ENCODE measurements at places on chromosomes 6 and 20.
A peak's percentile ranks its signal among the peaks of the same experiment; 100 is the strongest.

GRCh38 chr20:33004141-33004751 lies at the start of gene SUN5:
SUN5 (minus strand) TSS chr20:33004433; CDS start chr20:33004340, 93 bp downstream.
- DNase-seq: no peak

- DNase-seq: no peak
Observed at GRCh38 chr6:163398115-163398514, 16.4 kb upstream of the QKI start.

DNA sequence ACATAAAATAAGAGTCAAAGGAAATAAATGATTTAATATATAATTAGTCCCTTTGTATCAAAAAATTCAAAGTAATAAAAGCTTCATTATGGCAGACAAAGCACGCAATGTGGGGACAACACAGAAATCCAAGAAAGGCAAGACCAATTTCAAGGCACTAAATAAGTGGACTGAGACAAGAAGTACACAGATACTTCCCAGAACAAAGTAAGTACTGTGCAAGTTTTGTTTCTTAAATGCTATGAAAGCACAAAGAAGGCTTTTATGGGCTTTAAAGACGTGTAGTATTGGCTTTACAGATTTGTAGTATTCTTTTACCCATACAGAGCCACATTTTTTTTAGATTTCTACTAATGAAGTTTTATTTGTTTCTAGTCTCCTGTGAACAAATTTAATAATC lies 174.6 kb downstream of the TRDN start:
- no peak for DNase-seq

DNA sequence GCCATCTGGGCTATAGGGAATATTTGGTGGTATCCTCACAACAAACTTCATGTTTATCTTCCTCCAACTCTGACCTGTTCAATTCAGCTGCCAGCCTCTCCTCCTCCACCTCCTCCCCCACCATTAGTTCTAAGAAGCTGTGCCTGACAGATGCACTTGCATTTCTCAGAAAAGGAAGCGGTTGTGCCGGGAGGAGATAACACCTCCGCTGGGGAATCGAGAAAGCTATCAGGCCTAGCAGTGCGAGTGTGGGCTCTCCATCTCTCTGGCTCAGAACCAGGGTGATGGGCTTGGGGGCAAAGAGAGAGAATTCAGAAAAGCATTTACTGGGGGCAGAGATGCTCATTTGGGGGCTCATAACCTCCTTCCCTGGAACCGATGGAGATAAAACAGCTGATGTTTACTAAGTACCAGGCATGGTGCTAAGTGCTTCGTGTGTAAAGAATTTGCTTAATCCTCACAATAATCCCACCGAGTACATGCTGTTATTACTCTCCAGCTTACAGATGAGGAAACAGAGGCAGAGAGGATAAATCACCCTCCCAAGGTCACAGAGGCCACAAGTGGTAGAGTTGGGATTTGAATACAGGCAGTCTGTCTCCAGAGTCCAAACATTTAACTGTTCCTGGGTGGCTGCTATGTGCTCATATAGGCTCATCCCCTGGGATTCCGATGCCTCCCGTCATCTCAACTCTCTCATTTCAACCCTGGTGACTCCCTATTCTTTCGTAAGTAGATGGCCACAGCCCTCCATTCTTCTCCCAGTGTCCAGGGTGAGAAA lies 38.3 kb downstream of the COX4I2 start:
- no peak for DNase-seq

DNA sequence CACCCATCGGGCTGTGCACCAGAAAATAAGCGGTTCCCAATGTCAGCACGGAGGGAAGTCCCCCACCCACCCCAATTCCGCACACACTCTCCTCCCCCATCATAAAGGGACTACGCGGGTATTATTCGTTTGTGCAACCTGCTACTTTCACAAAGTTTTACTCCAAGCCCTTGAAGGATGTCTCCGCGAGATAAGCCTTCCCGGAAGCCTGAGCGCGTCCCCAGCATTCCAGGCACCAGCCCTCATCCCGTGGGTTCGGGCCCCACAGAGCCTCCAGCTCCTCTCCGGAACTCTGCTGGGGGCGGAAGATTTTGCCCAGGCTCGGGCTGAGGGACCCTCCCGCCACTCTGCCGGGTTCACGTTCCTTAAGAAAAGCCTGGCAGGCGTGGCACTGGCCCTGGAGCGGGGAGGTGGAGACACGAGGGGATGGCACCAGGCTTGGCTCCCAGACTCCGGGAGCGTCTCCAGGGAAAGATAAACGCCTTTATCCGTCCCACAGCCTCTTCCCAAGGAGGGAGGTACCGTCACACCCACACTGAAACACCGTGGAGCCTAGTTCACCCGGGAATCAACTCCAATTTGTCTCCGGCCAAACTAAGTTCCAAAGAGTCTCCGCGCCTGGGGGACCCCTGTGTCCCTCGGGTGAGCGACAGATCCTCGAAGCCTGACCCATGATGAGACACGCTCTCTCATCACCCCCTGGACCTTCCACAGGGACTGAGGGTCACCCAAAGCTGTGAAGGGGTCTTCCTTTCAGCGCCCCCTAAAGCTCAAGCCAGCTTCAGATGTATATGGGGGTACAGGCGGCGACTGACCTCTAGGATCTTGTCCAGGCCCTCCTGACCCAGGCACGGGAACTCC lies 934 bp downstream of the KCNK5 start:
- no peak for DNase-seq

- no peak for DNase-seq
Observed at GRCh38 chr6:90414352-90414751, 117.7 kb upstream of the BACH2 start.

GRCh38 chr6:31771992-31772358 lies 5.2 kb downstream of the VWA7 start:
- peak; percentile 23 for DNase-seq

DNA sequence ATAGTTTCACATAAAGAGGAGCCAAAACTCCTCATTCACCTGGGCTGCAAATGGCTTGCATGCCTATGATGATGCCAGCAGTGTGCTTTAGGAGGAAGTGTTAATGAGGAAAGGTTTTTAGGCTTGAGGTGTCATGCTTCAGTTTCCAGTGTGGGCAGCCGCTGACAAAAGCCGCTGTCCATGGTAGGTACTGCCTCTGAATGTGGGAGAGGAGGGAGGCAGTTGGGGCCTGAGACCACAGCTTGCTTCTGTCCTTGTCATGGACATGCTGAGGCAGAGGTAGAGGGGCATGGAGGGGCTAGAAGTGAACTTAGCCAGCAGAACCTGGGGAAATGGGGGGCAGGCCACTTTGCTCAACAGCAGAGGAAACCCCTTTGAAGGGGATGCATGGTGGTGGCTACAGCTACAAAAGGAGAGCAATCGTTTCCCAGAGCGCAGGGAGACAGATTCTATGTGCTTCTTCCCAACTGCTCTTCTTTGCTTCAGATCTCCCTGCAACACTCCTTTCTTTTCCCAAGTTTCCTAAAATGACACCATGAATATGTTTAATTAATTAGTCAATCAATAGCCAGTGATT lies 372.1 kb upstream of the CNR1 start:
- no peak for DNase-seq

- no peak for DNase-seq
Observed at GRCh38 chr20:5864873-5865587, 85.3 kb downstream of the TRMT6 start.

DNA sequence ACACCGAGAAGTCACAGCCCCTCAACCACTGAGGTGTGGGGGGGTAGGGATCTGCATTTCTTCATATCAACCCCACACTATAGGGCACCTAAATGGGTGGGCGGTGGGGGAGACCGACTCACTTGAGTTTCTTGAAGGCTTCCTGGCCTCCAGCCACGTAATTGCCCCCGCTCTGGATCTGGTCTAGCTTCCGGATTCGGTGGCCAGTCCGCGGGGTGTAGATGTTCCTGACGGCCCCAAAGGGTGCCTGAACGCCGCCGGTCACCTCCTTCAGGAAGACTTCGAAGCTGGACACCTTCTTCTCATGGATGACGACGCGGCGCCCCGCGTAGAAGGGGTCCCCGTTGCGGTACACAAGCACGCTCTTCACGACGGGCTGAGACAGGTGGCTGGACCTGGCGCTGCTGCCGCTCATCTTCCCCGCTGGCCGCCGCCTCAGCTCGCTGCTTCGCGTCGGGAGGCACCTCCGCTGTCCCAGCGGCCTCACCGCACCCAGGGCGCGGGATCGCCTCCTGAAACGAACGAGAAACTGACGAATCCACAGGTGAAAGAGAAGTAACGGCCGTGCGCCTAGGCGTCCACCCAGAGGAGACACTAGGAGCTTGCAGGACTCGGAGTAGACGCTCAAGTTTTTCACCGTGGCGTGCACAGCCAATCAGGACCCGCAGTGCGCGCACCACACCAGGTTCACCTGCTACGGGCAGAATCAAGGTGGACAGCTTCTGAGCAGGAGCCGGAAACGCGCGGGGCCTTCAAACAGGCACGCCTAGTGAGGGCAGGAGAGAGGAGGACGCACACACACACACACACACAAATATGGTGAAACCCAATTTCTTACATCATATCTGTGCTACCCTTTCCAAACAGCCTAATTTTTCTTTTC lies at the start of gene DCDC2:
Gene DCDC2, minus strand, starts transcription at position 724 of the 883 bp plus-strand sequence. Its CDS starts 309 bp downstream, at position 415.
- DNase-seq: peak; percentile 1

- no peak for DNase-seq
Observed at GRCh38 chr6:45495429-45496084, 117.8 kb upstream of the SUPT3H start.

DNA sequence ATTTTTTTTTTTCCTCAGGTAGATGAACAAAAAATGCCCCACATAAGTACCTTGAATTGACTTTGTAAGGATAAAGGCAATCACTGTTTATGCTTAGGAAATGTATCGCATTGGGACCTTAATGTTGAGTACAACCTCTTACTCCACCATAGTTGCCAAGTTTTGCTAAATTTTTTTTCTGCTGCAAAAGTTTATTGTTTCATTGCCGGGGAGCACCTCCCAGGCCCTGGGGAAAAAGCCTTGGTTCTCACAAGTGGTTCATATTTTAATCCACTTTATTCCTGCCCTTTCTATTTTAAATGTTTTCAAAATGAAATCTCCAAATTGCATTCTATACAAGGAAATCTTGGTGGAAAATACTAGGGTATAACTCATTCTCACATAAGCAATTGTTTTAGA lies 52.3 kb upstream of the UTRN start:
- no peak for DNase-seq

- DNase-seq: peak; percentile 75
Observed at GRCh38 chr6:43990627-43991619, 136.3 kb downstream of the MRPL14 start.

GRCh38 chr6:163226836-163227485 lies 187.6 kb upstream of the QKI start:
- DNase-seq: no peak

DNA sequence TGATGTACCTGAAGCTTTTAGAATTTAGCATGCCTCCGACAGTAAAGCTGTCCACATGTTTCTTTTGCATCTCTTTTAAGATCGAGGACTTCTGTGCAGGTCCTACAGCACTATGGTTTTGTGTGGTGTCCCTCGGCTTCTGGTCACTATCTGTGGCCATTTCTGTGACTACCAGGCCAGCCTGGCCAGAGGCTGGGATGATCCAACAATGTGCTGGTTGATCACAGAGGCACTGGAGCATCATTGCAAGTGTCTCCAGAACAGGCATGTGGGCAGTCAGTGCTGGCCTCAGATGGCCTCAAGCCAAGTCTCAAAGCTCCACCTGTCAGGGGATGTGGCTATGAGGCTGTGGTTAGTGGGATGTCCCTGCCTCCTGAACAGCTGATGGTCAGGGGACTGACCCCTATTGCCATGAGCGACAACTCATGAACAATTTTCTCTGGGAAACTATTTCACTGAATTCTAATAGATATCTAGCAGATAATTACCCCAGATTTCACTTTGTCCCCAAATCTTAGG lies 136.6 kb downstream of the SYNDIG1 start:
- DNase-seq: no peak

DNA sequence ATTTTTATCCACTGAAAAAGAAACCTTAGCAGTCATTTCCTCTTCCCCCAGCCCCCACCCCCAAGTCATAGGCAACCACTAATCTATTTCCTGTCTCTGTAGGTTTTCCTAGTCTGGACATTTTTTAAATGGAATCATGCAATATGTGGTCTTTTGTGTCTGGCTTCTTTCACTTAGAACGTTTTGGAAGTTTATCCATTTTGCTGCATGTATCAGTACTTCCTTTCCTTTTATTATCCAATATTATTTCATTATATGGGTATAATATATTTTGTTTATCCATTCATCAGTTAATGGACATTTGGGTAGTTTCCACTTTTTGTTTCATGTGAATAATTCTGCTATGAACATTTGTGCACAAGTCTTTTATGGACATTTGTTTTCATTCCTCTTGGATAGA lies 99.3 kb upstream of the BMP5 start:
- no peak for DNase-seq

DNA sequence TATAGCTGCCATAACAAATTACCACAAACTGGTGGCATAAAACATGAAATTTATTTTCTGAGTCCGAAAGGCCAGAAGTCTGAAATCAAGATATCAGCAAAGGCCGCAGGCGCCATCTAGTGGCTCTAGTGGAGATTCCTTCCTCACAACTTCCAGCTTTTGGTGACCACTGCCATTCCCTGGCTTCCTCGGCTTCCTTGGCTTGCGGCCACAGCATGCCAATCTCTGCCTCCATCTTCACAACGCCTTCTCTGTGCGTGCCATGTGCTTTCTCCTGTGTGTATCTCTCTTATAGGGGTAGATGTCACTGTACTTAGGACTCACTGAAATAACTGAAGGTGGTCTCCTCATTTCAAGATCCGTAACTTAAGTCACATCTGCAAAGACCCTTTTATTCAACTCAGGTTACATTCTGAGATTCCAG lies 5.4 kb upstream of the PLAGL1 start:
- DNase-seq: peak; percentile 80

- no peak for DNase-seq
Observed at GRCh38 chr6:31580438-31580740, 1.8 kb downstream of the LTB start.

DNA sequence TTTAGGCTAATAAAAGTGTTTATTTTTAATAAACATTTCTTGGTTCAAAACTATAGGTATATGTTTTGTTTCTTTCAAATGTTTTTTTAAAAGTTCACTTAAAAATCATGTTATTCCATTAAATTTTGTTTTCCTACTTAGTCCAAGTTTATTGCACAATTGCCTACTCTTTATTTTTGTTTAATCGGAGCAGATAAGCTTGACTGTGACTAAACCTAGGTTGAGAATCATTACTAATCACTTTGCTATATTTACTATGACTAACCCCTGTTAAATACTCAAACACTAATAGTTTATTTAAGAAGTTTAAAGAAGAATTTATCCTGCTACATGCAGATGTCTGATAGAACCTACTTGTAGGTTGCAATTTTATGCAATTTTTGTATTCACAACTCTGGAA lies 18.8 kb downstream of the MAP3K4 start:
- no peak for DNase-seq

DNA sequence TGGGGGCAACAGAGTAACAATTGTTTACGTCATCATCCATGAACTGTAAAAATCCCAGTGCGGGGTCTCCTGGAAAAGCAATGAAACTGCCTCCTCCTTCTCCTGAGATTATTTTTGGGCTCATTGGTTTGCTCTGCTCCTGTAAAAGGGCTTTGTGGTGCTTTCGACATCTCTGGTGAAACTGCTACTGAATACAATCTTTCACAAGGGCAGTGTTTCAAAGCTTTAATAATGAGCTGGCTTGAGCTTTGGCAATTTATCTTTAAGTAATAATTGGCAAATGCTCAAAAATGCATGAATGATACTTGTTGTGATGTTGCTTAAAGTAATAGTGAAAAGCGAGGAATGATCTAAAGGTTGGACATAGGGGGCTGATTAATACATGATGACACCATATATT lies 43.5 kb upstream of the ENPP1 start:
- no peak for DNase-seq
